Activated T-cell treated with anti-CD3 and anti-CD28 coated beads for 1 hour (primary cell): ENCODE measurements at places on chromosomes 5 and 9.

GRCh38 chr5:75511435-75512382 is at the start of the genes CERT1 and POLK:
CERT1 (minus strand) TSS chr5:75511629; CDS start chr5:75511207, 422 bp downstream.
POLK (plus strand) TSS chr5:75511891.
- peak; percentile 83 for DNase-seq

- DNase-seq: no peak
Measured at GRCh38 chr9:34334337-34334824, 5.0 kb downstream of the NUDT2 start.

DNA sequence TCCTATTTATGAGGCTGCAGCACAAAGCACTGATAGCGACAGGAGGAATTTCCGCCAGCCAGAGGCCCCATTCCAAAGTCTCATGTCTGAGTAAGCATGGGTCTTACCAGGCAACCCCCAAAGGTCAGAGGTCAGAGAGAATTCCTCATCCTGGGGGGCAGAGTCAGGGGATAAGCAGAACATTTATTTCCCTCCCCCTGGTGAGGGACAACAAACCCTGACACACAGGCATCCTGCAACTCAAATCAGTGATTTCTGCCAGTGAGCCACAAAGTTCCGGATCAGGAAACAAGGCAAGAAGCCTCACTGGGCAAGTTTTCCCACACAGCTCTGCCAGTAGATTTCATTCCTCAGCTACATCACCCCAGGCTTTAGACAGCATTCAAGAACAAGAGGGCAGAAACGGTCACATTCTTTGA is 37.0 kb downstream of the ADAMTS12 start:
- no peak for DNase-seq

GRCh38 chr5:91076138-91076537 is 307.0 kb downstream of the ARRDC3 start:
- no peak for DNase-seq

GRCh38 chr9:104572612-104573011 is 3.6 kb downstream of the OR13C8 start:
- no peak for DNase-seq

- no peak for DNase-seq
Measured at GRCh38 chr5:135986401-135986800, 31.6 kb upstream of the LECT2 start.

DNA sequence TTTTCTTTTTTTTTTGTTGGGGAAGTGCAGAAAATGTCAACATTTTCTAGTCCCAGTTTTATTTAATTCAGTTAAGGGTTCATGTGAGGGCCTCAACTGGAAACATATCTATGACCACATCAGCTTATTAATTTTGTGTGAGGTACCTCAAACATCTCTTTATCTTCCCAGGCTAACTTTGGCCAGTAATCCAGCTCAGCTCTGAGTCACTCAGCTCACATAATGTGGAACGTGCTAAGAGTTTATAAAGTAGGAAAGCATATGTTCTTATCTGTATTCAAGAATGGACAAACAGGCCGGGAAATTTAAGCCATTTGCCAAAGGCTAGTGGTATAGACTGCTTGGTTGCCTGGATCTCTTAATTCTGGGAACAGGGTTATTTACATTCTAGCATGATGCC is 118.4 kb downstream of the INSYN2B start:
- no peak for DNase-seq

- no peak for DNase-seq
Measured at GRCh38 chr9:93828331-93829097, 126.6 kb downstream of the BARX1 start.

- DNase-seq: no peak
Measured at GRCh38 chr5:132674671-132675506, 1.1 kb downstream of the IL4 start.

- no peak for DNase-seq
Measured at GRCh38 chr5:77101298-77101697, 14.2 kb upstream of the ZBED3 start.

- DNase-seq: no peak
Measured at GRCh38 chr5:32330126-32330971, 17.6 kb upstream of the MTMR12 start.

- no peak for DNase-seq
Measured at GRCh38 chr9:126734877-126735276, 70.0 kb upstream of the ZBTB43 start.

DNA sequence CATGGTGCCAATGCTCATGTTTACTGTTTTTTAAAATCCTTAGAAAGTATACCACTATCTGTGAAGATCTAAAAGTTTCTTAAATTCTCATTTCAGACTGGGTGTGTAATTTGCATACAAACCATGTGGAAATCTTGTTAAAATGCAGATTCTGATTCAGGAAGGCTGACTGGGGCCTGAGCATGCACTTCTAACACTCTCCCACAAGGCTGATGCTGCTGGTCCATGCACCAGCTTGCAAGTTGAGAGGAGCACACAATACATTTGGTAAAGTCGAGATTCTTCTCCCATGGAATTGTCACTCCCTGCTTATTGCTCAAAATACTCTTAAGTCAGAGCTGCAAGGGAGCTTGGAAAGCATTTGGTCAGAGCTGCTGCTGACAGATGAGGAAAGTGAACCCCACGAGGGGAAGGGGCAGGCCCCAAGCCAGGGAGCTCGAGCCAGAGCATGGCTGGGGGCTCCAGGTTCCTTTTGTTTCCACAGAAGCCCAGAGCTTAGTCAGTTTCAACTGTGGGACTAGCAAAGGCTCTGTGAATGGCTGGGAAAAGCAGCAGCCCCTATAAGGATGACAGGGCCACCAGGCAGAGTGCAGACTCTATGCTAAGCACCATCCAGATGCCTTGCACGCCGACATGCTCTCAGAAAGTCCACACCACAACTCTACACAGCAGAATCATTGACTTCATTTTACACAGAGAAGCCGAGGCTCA is 93.5 kb upstream of the HAND1 start:
- DNase-seq: no peak

GRCh38 chr5:119286511-119287488 is 69.0 kb upstream of the TNFAIP8 start:
- no peak for DNase-seq

DNA sequence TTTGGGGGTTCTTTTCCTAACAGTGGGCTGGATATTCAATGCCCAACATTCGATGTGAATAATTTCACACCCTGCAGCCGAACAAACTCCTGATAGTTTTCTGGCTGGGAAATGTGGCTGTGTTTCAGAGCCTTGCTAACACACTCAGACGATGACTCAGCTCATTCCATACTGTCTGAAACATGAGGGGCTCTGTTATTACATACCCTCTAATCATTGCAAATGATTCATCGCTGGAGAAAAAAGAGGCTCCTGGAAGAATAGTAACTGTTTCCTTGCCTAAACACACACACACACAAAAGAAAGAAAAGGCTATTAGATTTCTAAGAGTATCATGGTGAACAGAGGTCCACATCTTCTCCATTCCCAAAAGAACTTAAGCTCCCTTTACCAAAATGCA is 75.8 kb downstream of the OXCT1 start:
- no peak for DNase-seq

GRCh38 chr5:39513236-39513635 is 88.5 kb upstream of the DAB2 start:
- no peak for DNase-seq

DNA sequence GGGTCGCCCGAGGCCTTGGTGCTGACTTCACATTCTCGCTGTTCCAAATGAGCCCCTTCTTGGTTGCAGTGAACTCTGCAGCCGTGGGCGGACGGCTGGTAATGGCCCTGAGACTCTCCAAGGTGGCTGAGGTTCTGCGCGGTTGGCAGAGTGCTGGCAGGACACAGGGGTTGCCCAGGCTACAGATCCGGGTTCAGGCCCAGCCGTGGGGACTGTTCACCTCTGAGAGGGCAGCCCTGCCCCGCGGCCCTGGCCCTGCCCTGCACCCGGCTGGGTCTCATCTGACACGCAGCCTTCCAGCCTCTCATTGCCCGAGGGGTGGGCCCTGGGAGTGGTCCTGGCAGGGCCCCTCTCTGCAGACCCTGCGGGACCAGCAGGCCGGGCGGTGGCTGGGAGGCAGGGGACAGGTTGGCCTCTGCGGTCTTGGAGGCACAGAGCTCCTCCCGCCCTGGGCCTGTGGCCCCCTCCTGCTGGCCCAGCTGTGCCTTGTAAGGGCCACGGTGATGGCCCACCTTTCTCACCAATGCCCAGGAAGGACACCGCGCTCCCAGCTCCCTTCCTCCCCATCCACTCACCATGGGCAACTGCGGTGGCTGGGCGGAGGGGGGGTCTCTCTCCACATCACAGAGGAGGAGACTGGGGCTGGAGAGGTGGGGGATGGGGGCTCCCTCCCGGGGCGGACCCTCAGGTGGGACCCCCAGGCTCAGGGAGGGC is 51.6 kb downstream of the AHRR start:
- DNase-seq: no peak

DNA sequence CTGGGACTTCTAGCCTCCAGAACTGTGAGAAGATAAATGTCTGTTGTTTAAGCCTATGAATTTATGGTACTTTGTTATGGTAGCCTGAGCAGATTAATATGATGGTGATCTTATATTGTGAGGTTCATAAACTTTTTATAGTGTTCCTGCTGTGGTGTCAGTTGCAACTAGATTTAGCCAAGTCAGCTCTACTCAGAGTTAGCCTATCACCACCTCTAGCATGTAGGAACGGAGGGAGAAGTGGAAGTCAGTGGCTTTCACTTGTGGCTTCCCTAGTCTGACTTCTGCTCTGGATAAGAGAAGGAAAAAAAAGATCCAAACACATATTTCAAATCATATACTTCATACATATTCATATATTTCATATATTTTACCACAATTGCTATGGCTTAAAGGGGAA is 6.6 kb downstream of the POC5 start:
- DNase-seq: no peak

- DNase-seq: no peak
Measured at GRCh38 chr9:124242331-124243194, 15.2 kb upstream of the NEK6 start.

- DNase-seq: no peak
Measured at GRCh38 chr9:130995086-130996011, 13.6 kb upstream of the LAMC3 start.

- no peak for DNase-seq
Measured at GRCh38 chr5:8953911-8954438, 591.9 kb downstream of the SEMA5A start.

- no peak for DNase-seq
Measured at GRCh38 chr9:23842565-23843129, 16.6 kb upstream of the ELAVL2 start.

GRCh38 chr9:112366591-112366990 is 13.3 kb upstream of the HSDL2 start:
- DNase-seq: no peak

DNA sequence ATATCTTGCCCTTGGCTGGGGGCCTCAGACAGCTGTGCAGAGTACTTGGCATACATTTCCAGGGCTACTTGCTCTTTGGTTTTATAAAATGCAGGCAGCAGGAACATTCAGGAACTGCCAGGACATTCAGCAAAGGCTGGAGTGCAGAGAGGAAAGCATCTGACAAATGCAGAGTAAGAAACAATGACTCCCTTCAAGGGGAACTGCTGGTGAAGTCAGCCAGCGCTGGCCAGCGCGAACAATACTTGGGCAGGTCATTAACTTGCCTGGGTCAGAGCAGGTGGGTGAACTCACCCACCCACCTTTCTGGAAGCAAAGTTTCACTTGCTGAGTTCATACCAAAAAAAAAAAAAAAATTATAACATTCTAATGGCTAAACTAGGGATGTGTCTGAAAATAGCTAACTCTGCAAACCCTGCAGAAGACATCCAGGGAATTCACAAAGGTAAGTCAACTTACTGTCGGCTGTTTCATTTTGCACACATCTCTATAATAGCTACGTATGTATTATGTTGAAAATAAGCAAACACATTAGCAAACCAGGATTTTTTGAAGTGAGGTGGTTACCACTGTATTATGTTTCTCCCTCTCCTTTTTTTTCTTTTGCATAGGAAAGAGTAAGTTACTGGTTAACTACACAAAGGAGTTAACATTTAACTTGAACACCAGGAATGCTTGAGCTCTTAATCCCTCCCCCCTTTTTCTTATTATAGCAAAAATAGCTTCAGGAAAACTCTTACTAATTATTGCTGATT is 152.2 kb downstream of the GLIS3 start:
- DNase-seq: no peak

- no peak for DNase-seq
Measured at GRCh38 chr5:176169393-176170063, 68.7 kb upstream of the SIMC1 start.

DNA sequence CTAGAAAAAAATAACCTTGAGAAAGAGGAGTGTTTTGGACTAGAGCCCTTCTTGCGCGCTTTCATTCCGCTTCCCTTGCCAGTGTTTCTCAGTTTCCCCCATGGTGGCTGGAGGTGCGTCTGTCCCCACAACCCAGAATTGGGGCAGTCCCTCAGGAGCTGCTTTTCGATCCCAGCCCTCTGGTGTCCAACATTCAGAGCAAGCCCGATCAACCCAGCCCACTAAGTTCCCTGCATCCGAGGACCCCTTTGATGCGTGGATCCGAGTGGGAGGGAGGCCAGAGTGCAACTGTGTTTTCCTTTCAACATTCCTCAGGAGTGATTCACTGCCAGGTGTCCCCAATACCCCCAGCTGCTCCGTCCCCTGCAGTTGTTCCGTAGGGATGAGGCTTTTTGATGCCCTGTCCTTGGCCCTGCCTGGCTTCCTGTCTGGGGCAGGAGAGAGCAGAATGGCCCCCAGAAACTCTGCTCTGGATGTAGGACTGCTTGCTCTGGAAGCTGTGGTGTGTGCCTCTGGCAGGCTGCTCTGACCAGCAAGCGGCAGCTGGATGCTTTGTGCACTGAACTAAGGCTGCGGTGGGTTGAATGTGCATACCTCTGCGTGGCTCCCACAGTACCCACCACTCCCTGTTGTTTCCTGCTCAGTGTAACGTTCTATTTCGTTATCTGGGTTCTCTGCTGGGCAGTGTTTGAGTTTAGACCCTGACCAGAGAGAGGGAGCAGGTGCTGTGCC is 117.5 kb downstream of the BOD1 start:
- DNase-seq: no peak

DNA sequence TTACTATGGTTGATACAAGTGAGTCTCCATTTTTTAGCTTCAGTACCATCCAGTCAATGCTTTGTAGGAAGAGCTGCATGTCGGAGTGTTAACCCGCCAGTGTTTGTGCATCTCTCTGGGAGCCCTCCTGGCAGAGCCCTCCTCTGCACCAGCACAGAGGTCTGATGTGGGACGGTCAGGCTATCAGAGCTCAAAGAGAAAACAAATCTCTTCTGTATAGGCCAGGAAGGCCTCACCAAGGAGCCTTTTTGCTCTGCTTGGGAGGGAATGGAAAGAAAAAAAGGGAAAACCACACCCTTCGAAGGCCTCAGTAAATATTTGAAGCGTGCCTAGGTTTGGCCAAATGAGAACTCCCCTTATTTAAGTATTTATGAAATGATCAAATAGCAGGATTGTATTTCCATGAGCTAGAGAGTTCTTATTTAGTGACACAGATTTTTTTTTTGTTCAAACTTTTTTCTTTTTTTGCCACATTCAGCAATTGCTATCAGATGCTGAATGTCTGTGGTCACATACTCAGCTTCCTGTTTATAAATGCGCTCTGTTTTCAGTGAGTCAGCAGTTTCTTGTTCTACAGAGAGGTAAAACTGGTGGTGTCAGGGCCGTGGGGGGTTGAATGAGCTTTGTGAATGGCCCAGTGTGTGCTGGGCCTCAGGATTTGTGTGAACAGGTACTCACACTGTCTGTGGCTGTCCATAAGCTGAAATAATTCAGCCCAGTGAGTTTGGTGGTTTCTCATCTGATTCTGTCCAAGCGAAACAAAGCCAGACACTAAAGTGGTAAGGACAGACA is 226.6 kb downstream of the SNX18 start:
- peak; percentile 17 for DNase-seq
